Thoracic aorta (tissue), 2 donors: ENCODE measurements at places on chromosomes 2 and 18.

- no peak overlapping the region for H3K4me3 ChIP-seq
- no peaks in the 10 kb centered on the region for H3K4me1 ChIP-seq
- H3K36me3 ChIP-seq, result no peaks in the 10 kb centered on the region
These were observed 933.9 kb upstream of the PIK3C3 start for GRCh38 chr18:41021089-41021488.

DNA sequence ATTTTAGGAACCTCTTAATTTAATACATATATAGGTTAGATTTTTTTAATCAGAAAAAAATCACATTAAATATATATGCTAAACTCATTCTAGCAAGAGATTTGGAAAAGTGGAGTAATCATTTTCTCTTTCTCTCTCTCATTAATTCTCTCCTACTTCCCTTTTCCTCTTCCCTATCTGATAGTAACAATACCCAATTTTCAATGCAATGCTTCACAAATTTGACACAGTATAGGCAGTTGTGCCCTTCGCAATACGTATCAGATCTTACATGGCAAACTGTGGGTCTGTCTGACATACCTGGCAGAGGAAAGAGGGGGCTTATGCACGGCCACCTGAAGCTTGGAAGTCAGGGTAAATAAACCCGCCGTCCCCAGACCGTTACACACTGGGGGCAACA is 444.3 kb downstream of the NBAS start:
- H3K4me3 ChIP-seq, result no peak overlapping the region
- no peaks in the 10 kb centered on the region for H3K36me3 ChIP-seq
- no peak overlapping the region for H3K27ac ChIP-seq
- no peaks in the 10 kb centered on the region for H3K27me3 ChIP-seq
- no peaks in the 10 kb centered on the region for H3K4me1 ChIP-seq
- DNase-seq, result no peak

GRCh38 chr18:13427354-13427753 is 208.8 kb downstream of the LDLRAD4 start:
- DNase-seq, result peak; percentile 41
- H3K27ac ChIP-seq, result peak overlapping the region; percentile 88
- H3K4me3 ChIP-seq, result peak overlapping the region; percentile 57

DNA sequence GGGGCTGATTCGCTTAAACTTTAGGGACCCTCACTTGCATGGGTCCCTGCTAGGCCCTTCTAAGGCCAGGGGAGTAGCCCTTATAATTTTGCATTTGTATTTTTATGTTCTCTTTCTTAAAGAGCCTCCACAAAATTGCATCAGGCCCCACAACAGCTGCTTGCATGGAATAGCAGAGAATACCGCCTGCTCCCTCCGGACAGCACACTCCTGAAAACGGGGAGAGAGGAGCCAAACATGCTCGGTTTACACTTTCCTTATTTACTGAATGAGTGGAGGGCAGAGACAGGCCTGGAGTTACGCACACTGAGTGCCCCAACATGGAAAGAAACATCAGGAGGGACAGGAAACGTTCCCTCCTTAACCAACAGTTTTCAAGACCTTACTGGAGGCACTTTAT is 132.2 kb downstream of the ANTXR1 start:
- no peak for DNase-seq
- no peaks in the 10 kb centered on the region for H3K36me3 ChIP-seq
- H3K4me3 ChIP-seq, result no peak overlapping the region
- no peaks in the 10 kb centered on the region for H3K27me3 ChIP-seq

DNA sequence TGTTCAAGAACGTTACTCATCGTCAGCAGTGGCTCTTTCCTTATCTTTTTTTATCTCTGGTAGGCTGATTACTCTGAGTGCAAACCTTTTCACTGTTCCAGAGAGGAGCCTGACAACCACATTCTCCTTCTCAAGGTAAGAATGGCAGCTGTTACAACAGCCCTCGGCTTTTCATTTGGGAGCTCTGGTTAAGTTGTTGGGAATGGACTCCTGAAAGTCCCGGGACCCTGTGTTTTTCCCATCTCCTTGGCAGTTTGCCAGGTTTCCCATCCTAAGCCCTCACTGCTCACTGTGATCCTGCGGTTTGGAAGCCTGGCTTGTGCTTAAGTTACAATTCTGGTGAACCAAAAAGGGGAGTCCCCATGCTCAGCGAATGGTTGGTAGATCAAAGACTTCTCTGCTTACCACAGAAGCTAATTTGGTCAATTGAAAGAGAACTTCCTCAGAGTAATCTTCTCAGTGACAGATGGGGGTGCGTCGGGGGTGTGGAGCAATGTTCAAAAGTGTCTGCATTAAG is 122.3 kb downstream of the LYPD6B start:
- H3K27ac ChIP-seq, result no peak overlapping the region
- H3K27me3 ChIP-seq, result no peaks in the 10 kb centered on the region
- H3K4me1 ChIP-seq, result no peaks in the 10 kb centered on the region
- H3K36me3 ChIP-seq, result no peaks in the 10 kb centered on the region
- DNase-seq, result no peak

DNA sequence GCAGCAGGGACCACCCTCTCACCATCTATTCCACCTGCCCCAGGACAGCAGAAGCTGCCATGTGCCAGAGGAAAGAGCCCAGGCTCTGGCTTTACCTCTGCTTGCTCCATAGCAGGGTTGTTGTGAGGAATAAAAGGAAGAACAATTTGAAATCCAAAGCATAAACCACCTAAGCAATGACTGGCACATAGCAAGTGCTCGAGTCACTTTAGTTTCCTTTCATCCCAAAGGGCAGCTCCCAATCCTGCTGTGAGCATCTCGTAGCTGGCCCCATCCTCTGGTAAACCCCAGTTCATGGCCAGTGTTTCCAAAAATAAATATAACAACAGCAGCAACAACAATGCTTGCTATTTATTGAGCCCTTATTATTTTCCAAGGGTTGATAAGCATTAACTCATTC is 923.5 kb downstream of the EPHA4 start:
- no peak for DNase-seq
- no peaks in the 10 kb centered on the region for H3K4me1 ChIP-seq
- no peak overlapping the region for H3K27ac ChIP-seq
- H3K27me3 ChIP-seq, result no peaks in the 10 kb centered on the region

- H3K27ac ChIP-seq, result no peak overlapping the region
These were observed 56.5 kb upstream of the ATL2 start for GRCh38 chr2:38433607-38433975.

DNA sequence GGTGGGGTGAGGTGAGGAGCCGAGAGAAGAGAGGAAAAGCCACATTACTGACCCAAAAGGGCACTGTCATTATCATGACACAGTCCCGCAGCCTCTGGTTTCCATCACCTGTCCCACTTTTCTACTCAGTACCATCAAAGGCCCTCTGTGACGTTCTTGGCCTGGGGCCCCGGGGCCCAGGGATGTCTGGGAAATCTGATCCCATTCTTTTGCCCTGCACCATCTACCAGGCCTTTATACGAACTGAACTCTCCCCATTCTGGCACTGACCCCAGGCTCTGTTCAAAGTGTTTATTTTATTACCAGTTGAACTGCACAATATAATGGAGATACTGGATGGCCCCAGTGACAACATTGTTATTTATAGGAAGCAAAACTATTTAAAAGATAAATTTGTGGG is 89.1 kb downstream of the COL6A3 start:
- no peaks in the 10 kb centered on the region for H3K36me3 ChIP-seq
- H3K27me3 ChIP-seq, result no peaks in the 10 kb centered on the region
- peaks cover 29% of the 10 kb centered on the region for H3K4me1 ChIP-seq
- DNase-seq, result no peak
- H3K27ac ChIP-seq, result peak overlapping the region; percentile 6

GRCh38 chr2:71505086-71505769 is 51.9 kb downstream of the DYSF start:
- H3K4me1 ChIP-seq, result peaks cover 5% of the 10 kb centered on the region
- H3K4me3 ChIP-seq, result no peak overlapping the region
- H3K27me3 ChIP-seq, result no peaks in the 10 kb centered on the region
- no peaks in the 10 kb centered on the region for H3K36me3 ChIP-seq

GRCh38 chr18:57353137-57353939 is 981 bp downstream of the ST8SIA3 start:
- H3K27me3 ChIP-seq, result no peaks in the 10 kb centered on the region
- no peak overlapping the region for H3K27ac ChIP-seq
- H3K4me3 ChIP-seq, result no peak overlapping the region
- H3K36me3 ChIP-seq, result no peaks in the 10 kb centered on the region
- no peaks in the 10 kb centered on the region for H3K4me1 ChIP-seq

GRCh38 chr2:60533101-60534051 is 20.1 kb downstream of the BCL11A start:
- no peaks in the 10 kb centered on the region for H3K36me3 ChIP-seq
- H3K4me1 ChIP-seq, result no peaks in the 10 kb centered on the region
- no peak overlapping the region for H3K27ac ChIP-seq

DNA sequence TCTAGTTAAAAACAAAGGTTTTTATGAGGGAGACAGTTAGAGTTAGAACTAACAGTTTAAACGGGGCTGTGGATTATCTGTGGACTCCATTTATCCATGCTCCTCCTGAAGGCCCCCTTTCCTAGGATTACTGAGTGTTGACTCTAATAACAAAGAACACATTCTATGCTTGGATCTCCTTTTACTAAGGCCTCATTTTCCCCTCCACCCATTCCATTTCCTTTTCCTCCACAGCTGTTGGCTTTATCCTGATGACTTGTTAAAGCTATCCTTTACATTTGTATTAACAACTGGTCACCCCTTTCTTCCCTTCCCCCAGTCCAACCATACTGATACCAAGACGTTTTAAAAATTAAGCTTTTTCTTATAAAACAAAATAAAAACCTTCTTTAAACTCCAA is 220.6 kb downstream of the SRBD1 start:
- no peak overlapping the region for H3K4me3 ChIP-seq
- H3K36me3 ChIP-seq, result peaks cover 5% of the 10 kb centered on the region
- no peaks in the 10 kb centered on the region for H3K27me3 ChIP-seq
- H3K27ac ChIP-seq, result no peak overlapping the region

DNA sequence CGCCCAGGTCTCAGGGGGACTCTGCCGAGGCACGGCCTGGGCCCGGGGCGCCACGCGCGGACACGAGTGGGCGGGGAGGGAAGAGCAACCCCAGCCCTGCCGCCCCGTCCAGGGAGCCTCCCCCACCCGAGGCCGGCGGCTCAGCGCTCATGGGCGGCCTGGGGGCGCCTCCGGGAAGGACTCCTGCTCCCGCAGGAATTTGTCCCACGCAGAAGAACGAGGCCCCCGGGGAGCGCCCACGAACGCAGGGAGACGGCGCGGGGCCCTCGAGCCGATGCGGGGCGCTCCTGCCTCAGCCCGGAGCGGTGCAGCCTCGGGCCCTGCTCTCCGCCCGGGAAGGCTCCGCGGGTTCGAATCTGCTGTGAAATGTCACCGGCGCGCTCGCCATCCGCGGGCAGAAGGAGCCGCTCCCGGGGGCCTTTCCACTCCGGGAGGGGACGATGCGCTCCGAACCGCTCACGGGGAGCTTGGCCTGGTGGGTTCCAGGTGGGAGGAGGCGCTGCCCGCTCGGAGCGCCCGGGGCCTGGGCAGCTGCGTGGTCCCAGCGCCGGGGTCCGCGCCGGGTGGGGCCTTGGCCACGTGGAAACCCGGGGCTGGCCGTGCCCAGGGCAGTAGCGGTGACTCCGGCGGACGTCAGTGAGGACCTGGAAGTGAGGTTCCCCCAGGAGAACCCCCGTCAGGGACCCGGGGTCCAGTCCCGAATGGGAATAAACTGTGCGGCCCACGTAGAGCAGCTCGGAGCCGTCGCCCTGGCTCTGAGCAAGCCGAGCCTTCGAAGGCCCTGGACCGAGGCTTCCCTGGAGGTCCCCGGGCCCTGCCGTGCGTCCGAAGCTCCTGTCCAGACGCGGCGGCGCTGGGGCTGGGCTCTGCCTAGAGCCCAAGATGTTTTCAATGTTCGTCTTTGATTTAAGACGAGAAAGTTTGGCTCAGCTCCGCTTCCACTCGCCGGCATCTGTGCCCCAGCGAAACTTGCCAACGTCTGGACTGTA is 41.4 kb upstream of the CTDP1 start:
- peak overlapping the region; percentile 36 for H3K27ac ChIP-seq
- H3K4me3 ChIP-seq, result peak overlapping the region; percentile 52
- H3K4me1 ChIP-seq, result peaks cover 4% of the 10 kb centered on the region
- H3K36me3 ChIP-seq, result no peaks in the 10 kb centered on the region
- DNase-seq, result no peak
- no peaks in the 10 kb centered on the region for H3K27me3 ChIP-seq

DNA sequence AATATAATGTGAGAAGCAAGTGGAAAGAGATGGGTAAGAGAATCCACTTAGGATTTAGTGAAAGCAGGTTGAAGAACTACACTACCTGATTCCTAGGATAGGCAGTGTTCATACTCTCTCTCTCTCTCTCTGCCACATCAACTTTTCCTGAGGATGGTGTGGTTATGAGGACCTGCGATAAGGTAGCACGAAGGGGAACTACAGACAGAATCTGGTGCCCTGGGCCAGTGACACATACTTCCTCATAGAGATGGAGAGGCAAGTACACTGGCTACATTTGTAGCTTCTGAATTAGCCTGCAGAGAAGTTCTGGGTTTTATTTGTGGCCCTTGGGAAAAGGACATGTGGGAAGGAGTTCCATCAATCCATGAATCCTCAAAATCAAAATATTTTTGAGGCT is 44.5 kb downstream of the PTH2R start:
- no peak for DNase-seq
- H3K27ac ChIP-seq, result no peak overlapping the region
- no peaks in the 10 kb centered on the region for H3K36me3 ChIP-seq

DNA sequence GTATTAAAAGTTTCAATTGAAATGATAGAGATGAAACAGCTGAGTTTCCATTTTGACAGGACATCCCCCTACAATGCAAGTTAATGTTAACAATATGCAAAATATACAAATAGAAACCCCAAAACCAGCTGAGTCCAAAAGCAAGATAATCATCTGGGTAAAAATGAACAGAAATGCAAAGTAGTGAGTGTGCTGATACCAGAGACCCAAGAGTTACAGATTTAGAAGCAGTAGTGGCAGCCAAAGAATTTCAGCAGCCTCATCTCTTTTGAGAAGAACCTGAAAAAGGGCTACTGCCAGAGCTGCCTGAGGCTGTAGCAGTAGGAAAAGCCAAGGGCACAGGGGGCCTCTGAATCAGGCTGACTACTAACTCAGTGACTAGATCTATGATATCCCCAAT is 82.6 kb downstream of the THADA start:
- no peak for DNase-seq
- peak overlapping the region; percentile 11 for H3K4me3 ChIP-seq
- H3K27me3 ChIP-seq, result no peaks in the 10 kb centered on the region
- peaks cover 57% of the 10 kb centered on the region for H3K4me1 ChIP-seq
- no peaks in the 10 kb centered on the region for H3K36me3 ChIP-seq

- H3K4me1 ChIP-seq, result peaks cover 4% of the 10 kb centered on the region
- DNase-seq, result no peak
- no peaks in the 10 kb centered on the region for H3K27me3 ChIP-seq
- no peak overlapping the region for H3K27ac ChIP-seq
- no peak overlapping the region for H3K4me3 ChIP-seq
These were observed 11.8 kb downstream of the SERPINB8 start for GRCh38 chr18:63981719-63982118.

- H3K27me3 ChIP-seq, result no peaks in the 10 kb centered on the region
- H3K4me3 ChIP-seq, result no peak overlapping the region
- no peaks in the 10 kb centered on the region for H3K36me3 ChIP-seq
- H3K4me1 ChIP-seq, result no peaks in the 10 kb centered on the region
These were observed 147.2 kb upstream of the FAM98A start for GRCh38 chr2:33746208-33746800.

DNA sequence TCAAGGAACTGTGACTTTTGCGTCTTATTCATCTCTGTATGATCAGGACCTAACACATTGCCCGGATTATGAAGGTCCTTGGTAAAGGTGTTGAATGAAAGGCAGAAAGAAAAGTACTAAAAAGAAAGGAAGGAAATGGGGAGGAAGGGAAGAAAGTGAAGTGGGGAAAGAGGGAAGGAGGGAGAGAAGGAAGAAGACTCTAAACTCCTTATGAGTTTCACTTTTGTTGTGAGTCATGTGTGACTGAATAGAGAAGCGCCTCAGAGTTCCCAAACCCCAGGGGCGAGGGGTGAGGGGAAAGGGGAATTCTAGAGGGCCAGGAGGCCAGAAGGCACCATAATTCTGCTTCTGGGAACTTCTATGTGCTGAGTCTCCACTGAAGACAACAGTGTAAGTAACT is 30.9 kb upstream of the OSBPL6 start:
- no peaks in the 10 kb centered on the region for H3K36me3 ChIP-seq
- H3K4me1 ChIP-seq, result no peaks in the 10 kb centered on the region
- H3K4me3 ChIP-seq, result no peak overlapping the region
- H3K27ac ChIP-seq, result no peak overlapping the region
- DNase-seq, result no peak
